ENCODE measurements at places on chromosomes 6 and 20.

DNA sequence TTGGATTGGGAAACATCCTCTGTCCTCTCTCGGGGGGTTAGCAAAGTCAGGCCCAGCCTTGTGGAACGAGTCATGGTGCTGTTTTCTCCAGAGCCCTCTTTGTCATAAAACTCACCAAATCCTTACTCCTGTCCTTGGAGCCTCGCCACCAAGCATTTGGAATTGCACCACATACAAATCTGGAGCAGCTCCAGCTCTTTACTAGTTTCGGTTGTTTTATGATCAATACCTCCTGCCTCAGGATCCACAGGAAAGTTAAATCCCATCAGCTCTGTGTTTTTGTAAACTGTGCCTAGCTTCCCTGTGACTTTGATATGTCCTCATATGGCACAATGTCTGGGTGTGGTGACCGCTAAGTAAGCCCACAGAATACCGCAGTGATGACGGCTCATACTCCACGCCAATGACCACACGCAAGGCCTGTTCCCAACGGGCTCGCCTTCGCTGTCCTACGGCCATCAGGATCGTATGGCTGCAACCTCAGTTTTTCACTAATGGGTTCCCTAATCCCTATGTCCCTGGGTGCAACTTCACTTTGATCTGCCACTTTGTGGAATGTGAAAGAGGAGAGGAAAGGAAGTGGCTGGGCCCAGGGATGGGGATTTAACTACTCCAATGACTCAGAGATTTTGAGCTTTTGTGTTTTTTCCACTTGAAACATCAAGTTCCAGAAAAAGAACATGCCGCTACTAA lies 111.3 kb upstream of the FOXQ1 start:
- no peak for DNase-seq

- no peak for DNase-seq
These were observed 47.2 kb upstream of the CCN2 start for GRCh38 chr6:131998255-131998982.

- no peak for DNase-seq
These were observed 8.1 kb downstream of the HLA-DRB1 start for GRCh38 chr6:32581315-32582095.

GRCh38 chr6:25418454-25419052 lies 139.4 kb downstream of the CARMIL1 start:
- no peak for DNase-seq

DNA sequence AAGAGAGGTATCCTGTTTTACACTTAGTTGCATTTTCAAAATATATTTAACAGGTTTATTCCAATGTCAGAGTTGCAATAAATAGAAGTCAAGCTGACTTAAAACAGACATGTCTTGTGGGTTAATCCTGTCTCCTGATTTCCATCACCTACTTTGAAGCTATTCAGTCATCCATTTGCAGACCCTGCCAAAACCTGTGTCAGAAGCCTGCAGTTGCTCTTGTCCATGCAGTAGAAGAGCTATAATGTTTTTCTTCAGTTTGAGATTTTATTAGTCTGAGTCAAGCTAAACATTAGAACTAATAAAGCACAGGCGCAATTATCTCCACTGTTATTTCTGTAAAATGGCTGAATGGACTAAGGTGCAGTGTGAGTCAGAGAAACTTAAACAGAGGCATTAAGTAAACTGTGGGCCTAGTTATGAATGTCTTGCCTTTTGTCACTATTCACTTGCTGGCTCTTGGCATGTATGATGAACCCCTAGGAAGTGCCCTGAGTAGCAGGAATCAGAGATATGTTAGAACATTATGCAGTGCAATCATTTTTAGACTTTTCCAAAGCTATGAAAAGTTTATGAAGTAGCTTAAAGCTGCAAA lies 11.0 kb upstream of the HDGFL1 start:
- no peak for DNase-seq

GRCh38 chr6:166707045-166707444 lies 80.0 kb upstream of the RPS6KA2 start:
- DNase-seq = no peak

- no peak for DNase-seq
These were observed 84.9 kb upstream of the LRFN2 start for GRCh38 chr6:40672087-40672486.

DNA sequence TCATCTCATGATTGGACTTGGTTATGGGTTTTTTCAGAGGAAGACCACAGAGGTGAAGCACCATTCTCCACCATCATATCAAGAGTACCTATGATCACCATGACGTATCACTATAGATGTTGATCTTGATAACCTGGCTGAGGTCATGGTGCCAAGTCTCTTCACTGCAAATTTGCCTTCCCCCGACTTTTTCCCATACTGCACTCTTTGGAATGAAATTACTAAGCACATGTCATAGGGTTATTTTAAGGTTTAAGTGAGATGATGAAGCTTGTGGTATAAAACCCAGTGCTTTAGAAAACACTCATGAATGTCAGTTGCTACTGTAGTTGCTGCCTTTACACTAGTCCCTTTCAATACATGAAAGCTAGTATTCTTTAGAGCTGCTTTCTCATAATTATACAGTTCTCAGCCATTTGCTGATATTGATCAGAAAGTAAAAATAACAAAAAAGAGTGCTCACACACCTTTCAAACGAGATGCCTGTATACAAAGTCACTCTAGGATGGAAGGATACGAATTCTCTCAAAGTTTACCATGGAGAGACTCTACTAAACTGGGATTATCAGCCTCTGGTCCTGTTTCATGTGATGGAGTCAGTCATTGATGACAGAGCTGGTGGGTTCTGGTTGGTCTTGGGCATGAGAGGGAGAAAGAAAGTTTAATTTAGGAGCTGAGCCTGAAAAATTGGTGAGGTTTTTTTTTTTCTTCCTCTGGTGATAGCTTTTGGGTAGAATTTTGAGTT lies 228.1 kb downstream of the PRL start:
- DNase-seq = no peak

DNA sequence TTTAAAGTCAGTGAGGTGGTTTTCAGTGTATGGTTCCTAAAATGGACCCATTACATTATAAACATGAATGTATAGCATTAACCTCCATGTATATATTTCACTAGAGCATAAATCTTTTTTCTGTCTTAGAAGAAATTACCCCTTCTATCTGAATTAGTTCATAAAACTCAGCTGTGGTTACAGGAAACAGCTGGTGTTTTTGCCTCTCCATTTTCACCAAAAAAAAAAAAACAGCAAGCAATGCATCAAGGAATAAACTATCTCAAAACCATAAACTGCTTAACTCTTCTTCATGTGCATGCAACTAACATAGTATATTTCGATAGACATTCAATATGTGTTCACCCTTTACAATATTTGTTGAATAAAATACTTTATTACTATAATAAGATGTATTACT lies 40.2 kb downstream of the MOXD1 start:
- no peak for DNase-seq

GRCh38 chr20:36086767-36087166 lies 67.8 kb upstream of the EPB41L1 start:
- DNase-seq = no peak

DNA sequence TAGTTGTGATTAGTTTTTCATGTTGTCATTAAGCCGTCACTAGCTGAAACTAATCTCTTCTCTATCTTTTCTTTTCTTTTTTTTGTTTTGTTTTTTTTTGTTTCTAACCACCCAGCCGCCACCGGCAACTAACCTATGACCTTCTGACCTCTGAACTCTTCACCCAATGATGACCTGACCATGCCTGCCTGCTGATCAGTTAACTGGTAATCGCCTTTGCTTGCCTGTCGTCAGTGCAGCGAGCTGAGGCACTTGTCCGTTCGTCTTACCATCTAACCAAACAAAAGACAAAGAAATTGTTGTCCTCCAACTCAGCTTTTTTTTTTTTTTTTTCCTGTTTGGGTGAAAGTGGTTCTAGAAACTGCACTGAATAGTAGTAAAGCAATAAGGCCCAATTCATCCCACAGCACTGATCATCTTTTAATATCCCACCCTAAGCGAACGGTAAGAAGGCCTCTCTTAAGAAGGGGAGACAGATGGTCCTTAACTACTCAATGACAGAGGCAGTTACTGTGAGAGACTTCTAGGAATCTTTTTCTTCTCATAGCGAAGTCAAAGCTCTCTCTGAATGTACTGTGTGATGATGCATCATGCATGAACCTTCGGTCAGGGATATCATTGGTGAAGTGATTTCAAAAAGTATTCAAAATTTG lies 156.2 kb downstream of the QKI start:
- no peak for DNase-seq

DNA sequence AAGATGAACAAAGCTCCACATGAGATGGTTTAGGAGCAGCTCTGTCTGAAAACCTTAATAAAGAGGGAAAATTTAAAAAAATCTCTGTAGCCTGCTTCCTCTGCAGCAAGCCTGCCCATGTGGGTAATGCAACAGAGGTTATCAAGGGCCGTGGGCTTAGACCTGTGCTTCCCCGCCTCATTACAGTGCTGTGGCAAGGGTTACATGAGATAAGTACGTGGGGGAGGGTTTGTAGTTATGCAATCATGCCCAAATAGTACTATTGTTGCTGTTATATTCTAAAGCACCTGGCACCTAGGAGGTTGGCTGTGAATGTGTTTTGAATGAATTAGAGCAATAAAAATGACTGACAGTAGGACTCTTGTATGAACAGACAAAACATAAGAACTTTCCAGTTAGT lies 68.3 kb downstream of the PKHD1 start:
- no peak for DNase-seq

DNA sequence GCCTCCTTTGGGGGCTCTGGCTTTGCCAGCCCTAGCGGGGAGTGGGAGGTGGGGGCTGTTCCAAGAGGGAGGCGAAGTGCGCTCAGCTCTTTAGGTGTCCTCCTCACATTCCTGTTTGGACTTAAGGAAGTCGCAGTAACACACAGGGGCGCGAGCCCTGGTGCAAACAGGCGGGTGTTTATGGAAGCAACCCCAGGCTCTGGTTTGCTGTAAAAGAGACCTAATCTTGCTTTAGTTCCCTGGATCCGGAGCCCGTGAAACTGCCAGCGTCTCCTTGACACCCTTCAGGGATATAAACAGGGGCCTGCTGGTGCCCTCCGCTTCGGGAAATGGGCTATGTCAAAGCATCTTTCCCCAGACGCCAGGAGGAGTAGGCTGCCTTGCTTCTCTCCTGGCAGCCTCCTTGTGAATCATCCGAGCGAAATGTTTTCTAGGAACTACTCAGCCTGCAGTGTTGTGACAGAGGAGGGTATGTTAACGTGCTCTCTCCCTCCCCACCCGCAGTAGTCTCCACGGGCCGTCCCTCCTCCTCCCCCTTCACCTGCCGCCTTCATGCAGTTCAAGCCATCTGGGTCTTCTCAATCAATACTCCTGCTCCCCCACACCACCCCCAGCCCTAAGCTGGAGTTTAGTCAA lies 168.0 kb upstream of the LRFN2 start:
- no peak for DNase-seq

- DNase-seq = no peak
These were observed 98.6 kb upstream of the CLDN20 start for GRCh38 chr6:155165029-155165710.

GRCh38 chr6:160170018-160170680 lies 48.5 kb downstream of the SLC22A1 start:
- DNase-seq = no peak

- DNase-seq = no peak
These were observed 14.3 kb upstream of the KCNB1 start for GRCh38 chr20:49496553-49497397.

- DNase-seq = no peak
These were observed 291.3 kb downstream of the OGFRL1 start for GRCh38 chr6:71579902-71580301.

GRCh38 chr6:116666869-116667268 lies 1.7 kb downstream of the ZUP1 start:
- DNase-seq = no peak

- DNase-seq = no peak
These were observed 62.8 kb downstream of the IRF4 start for GRCh38 chr6:454148-454991.

DNA sequence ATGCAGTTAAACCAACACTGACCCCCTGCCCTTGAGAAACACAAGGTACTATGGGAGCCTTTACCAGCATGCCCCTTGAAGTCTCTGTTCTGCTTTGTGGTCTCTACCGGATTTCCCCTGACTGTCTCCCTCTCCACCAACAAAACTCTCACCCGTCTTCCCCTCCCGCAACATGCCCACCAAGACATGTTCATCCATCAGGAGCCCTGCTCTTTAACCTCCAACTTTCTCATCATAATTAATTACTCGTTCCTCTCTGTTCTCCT lies 1.1 kb downstream of the ZNF165 start:
- no peak for DNase-seq

DNA sequence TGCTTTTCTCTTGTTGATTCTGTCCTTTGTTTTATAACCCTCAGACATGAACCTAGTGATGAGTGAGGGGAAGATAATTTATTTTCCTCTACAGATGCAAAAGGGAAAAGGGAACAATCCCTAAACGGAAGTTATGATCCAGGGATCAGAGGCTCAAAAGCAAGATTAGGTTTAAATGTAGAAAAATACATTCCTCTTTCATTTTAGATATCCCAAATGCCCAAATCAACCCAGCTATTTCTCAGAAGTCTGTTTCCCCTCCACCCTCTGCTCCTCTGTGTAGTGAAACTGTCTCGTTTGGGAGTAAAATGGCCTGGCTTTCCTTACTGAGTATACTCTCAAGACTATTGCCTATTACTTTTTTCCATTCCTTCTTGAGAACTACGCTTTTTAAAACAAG lies 97.1 kb downstream of the PRL start:
- DNase-seq = no peak

Measured in non-pigmented ciliary epithelial cell (primary cell).